ENCODE measurements at places on chromosomes 7 and 10. TPM values are rescaled to one million over a fixed set of nuclear protein-coding genes. Genes with fewer than 3 reads are reported as not detected.

The BPGM gene
- total RNA-seq: 14.8 TPM

The SAP25 gene
- 6.4 TPM for total RNA-seq

The HABP2 gene
- 3.6 TPM for total RNA-seq

The KCNIP2 gene
- total RNA-seq: 3.0 TPM

GRCh38 chr7:127231415-127231814 is 21.3 kb downstream of the GRM8 start:
- H3K36me3 ChIP-seq: no peaks in the 10 kb centered on the region
- DNase-seq: no peak
- peaks cover 18% of the 10 kb centered on the region for H3K27me3 ChIP-seq

DNA sequence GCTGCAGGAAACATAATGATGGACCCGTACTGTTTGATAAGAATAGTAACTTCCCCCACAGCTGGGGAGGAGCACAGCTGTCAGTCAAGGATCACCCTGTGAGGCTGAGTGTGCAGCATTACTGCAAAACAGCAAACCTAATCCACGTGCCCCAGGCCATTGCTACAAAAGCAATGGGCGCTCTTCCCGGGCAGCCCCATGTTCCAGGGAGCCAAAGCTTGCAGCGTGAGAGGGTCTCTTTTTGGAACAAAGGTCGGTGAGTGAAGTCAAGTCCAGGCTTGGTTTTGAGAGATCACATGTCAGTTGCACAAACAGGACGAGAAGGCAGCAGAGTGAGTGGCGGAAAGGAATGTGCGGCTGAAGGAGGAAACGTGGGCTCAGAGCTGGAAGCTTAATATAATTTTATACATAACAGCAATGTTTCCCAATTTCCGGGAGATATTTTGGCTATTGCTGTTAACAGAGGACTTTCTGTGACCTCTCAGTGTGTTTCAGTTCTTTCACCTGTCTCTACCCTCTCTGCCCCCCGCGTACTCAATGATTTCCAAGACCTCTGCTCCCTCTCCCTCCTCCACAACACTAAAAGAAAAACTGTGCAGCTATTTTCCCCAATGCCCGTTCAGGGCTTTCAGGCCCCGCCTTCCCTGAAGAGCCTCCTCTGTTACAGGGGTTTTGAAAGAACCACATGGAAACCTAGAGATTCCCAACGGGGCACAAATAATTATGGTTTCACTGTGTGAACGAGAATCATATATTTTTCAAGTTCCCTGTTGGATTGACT is 128.9 kb downstream of the MTPAP start:
- H3K4me1 ChIP-seq: peaks cover 10% of the 10 kb centered on the region
- no peaks in the 10 kb centered on the region for H3K36me3 ChIP-seq
- peak overlapping the region; percentile 14 for H3K4me3 ChIP-seq
- no peak for DNase-seq
- peak overlapping the region; percentile 53 for H3K27ac ChIP-seq
- no peaks in the 10 kb centered on the region for H3K27me3 ChIP-seq

GRCh38 chr7:124630395-124630794 is 135.2 kb downstream of the GPR37 start:
- DNase-seq: no peak
- no peaks in the 10 kb centered on the region for H3K4me1 ChIP-seq
- H3K4me3 ChIP-seq: no peak overlapping the region
- H3K27ac ChIP-seq: no peak overlapping the region
- H3K27me3 ChIP-seq: no peaks in the 10 kb centered on the region

DNA sequence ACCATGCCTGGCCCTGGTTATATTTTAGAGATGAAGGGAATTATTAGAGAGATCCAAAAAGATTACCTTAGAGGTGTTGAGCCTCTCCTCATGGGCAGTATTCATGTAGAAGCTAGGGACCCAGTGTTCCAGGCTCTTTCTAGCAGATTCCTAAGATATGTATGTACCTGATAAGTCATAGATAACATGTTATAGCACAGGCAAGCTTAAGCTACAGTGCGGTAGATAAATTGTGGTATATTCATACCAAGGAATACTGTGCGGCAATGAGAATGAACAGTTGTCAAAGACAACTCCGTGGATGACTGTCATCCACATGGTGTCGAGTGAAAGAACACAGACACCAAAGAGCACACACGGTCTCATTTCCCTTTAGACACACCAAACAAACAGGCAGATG is 53.1 kb downstream of the TACR2 start:
- H3K4me3 ChIP-seq: no peak overlapping the region
- no peaks in the 10 kb centered on the region for H3K27me3 ChIP-seq
- peaks cover 39% of the 10 kb centered on the region for H3K4me1 ChIP-seq
- no peak for DNase-seq
- H3K36me3 ChIP-seq: peaks cover 49% of the 10 kb centered on the region

- H3K27ac ChIP-seq: no peak overlapping the region
- H3K4me3 ChIP-seq: no peak overlapping the region
- H3K4me1 ChIP-seq: no peaks in the 10 kb centered on the region
These were observed 54.8 kb downstream of the EVX1 start for GRCh38 chr7:27297356-27297755.

Data from upper lobe of right lung (tissue), 1 donor.